ENCODE measurements at places on chromosomes 7 and 10. TPM values are rescaled to one million over a fixed set of nuclear protein-coding genes. Genes with fewer than 3 reads are reported as not detected.

The GARIN1A gene
- total RNA-seq = 0.28 TPM

The HOXA9 gene
- 15.3 TPM for total RNA-seq

The ANKRD7 gene
- total RNA-seq = not detected

The C7orf57 gene
- not detected for total RNA-seq

The SPDYE16 gene
- total RNA-seq = not detected

The PCLO gene
- total RNA-seq = 2.5 TPM

The MYH16 gene
- not detected for total RNA-seq

The ZKSCAN1 gene
- total RNA-seq = 125 TPM

The LRIT2 gene
- not detected for total RNA-seq

The SKIDA1 gene
- total RNA-seq = 3.1 TPM

The CAV1 gene
- 25.3 TPM for total RNA-seq

The GLI3 gene
- 4.7 TPM for total RNA-seq

The PRPS1L1 gene
- not detected for total RNA-seq

The BHLHA15 gene
- not detected for total RNA-seq

The TYW1 gene
- 23.5 TPM for total RNA-seq

The SYT15 gene
- 0.95 TPM for total RNA-seq

The MYO3A gene
- 0.14 TPM for total RNA-seq

The BEND7 gene
- 21.5 TPM for total RNA-seq

The KCP gene
- total RNA-seq = 0.42 TPM

The CYP3A7 gene
- total RNA-seq = 1.9 TPM

The SCIN gene
- total RNA-seq = 0.06 TPM

The SHH gene
- total RNA-seq = 2.1 TPM

The CPN1 gene
- not detected for total RNA-seq

The SLC29A4 gene
- total RNA-seq = 0.69 TPM

The CNTNAP2 gene
- not detected for total RNA-seq

The OPN4 gene
- total RNA-seq = 0.45 TPM

The WDFY4 gene
- 7.0 TPM for total RNA-seq

The FAM25C gene
- total RNA-seq = not detected

The OR2A42 gene
- not detected for total RNA-seq

The TPST1 gene
- total RNA-seq = 31.5 TPM

The GCK gene
- total RNA-seq = 0.76 TPM

The PIK3CG gene
- 4.5 TPM for total RNA-seq

The PHKG1 gene
- total RNA-seq = 5.7 TPM

The CRYGN gene
- not detected for total RNA-seq

The SPOCK2 gene
- total RNA-seq = 43.1 TPM

The DGKB gene
- total RNA-seq = not detected

The GRM3 gene
- 5.1 TPM for total RNA-seq

The GDF2 gene
- not detected for total RNA-seq

The TMEM140 gene
- total RNA-seq = 62.9 TPM

The HKDC1 gene
- not detected for total RNA-seq

The HABP2 gene
- total RNA-seq = not detected

The OPALIN gene
- not detected for total RNA-seq

The CRTAC1 gene
- total RNA-seq = 0.11 TPM

The TDRD1 gene
- 0.72 TPM for total RNA-seq

The SGMS1 gene
- 80.5 TPM for total RNA-seq

The GDF10 gene
- not detected for total RNA-seq

The CLDN12 gene
- 38.5 TPM for total RNA-seq

The NEUROD6 gene
- not detected for total RNA-seq

The SLC16A12 gene
- total RNA-seq = 0.50 TPM

The PRTFDC1 gene
- 21.5 TPM for total RNA-seq

The ATRNL1 gene
- 100 TPM for total RNA-seq

The UPK3B gene
- 0.81 TPM for total RNA-seq

The DOCK4 gene
- total RNA-seq = 37.6 TPM

The FAM200A gene
- total RNA-seq = 8.9 TPM

The C10orf67 gene
- not detected for total RNA-seq

The FAM24B gene
- 0.77 TPM for total RNA-seq

The FGFR2 gene
- total RNA-seq = 29.7 TPM

The ZNF783 gene
- total RNA-seq = 13.8 TPM

All from adrenal gland (tissue), 19 donors.